ENCODE measurements at places on chromosomes 2 and 18.
A peak's percentile ranks its signal among the peaks of the same experiment; 100 is the strongest.

GRCh38 chr2:113123726-113124125 is 3.7 kb upstream of the IL1RN start:
- no peak for DNase-seq

DNA sequence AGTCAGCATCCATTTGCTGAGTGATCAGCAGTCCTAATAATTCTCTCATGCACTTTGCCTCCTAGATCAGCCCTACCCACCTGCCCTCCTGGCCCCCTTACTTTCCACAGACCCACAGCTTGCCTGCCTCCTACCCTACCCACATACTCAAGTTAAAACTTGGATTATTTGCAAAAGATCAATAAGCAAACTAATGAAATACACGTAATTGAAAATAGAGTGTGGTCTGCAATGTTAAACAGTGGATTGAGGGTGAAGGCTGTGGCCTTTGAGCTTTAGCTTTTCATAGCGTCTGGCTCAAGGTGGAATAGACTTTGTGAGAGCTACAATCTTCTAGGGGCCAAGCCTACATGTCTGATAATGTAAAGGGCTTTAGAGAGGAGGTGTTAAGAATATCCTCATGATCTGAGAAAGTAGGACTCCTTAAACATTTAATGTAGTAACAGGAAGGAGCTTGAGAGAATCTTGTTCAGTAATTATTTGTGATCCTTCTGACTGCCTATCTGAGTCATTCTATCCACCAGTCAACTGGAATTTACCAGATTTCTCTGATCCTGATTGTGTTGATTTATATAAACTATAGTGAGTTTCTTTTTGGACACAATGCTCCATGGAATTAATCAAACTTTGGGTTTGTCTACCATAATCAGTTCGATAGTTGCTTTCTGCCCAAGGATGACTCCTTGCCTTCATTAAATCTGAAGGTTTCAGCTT is 310.0 kb downstream of the HRH4 start:
- DNase-seq, result no peak

DNA sequence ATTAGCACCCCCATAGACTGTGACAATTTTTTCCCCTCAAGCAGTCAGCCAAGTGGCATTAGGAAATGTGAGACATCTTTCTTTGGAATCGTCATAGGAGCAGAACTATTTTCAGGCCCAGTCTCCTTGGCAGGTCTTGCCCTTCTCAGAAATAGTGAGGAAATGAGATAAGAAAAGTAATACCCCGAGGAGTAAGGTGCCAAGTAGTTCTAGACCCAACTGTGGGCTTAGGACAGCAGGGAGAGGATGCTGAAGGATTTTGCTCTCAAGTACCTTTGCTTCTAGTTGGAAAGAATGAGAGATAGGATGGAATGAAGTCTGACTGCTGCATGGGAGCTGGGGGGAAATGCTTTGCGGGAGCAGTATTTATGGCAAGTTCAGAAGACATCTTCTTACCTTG is 31.8 kb downstream of the PRKCE start:
- DNase-seq, result no peak

DNA sequence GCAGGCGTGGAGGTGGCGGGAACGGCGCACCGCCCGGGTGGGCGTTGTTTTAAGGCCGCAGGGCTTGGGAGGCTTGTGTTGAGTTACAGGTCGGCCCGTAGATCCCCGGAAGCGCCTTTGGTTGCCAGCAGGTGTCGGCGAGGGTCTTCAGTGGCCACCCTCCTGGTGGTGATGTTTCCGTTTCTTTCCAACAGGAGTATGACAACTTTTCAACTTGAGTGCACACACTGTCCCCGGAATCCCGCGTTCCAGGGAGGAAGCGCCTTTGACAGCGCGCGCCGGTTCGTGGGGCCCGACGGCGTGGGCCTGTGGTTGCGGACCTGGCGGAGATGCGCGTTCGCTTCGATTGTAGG is 1.0 kb upstream of the HDAC4 start:
- DNase-seq, result no peak

DNA sequence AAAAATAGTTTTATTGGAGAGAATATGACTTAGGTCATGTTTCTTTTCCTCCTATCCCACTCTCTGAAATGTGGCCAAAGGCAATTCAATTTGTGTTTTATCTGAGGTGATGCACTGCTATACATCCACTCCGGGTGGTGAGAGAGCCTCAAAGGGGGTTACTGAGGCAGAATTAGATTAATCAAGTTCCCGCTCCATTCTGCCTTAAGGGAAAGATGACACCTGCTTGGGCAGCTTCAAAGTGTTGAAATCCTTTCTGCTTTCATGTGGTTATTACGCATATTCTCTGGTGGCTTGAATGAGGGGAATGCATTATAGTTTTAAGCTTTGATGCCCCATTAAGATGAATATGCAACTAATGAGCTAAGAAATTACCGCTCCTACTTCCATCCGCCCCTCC is 213.0 kb upstream of the TMEFF2 start:
- DNase-seq, result no peak

GRCh38 chr18:47545613-47546012 is 294.2 kb upstream of the SKOR2 start:
- DNase-seq, result no peak

GRCh38 chr2:53752385-53752784 is 15.2 kb upstream of the CHAC2 start:
- no peak for DNase-seq

GRCh38 chr18:66571845-66572244 is 32.0 kb downstream of the CDH19 start:
- no peak for DNase-seq

DNA sequence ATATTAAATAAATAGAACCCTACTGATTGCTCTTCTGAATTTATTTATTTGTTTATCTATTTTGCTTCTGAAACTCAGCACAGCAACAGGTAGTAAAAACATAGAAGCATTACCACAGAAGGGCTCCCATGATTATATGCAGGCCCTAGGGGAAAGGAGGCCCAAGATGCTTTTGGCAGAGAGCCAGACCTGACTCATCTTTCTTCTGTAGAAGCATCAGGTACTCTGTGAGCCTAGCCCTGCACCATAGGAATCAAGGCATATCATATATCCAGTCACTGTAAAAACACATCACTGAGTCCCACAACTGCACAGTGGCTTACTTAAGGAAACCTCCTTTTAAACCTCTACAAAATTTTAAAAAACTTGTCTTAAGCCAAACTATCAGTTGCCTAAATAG is 1.8 kb downstream of the SCN9A start:
- DNase-seq, result peak; percentile 10

DNA sequence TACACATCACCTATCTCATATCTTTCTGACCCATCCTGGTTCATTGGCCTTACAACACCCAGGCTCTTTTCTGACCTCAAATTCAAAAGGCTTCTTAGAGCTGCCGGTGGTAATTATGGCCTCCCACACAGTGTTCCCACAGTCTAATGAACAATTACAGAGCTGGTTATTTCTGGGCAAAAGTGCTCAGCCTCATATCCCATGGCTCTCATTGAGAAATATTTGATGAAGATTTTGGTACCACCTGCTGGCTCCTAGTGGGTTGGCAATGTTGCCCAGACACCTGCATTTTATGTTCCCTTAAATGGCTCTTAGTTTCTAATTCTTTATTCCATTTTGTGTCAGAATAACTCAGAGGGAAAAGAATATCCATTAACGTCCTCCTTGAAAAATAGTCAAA is 20.1 kb upstream of the SCYGR2 start:
- DNase-seq, result no peak

DNA sequence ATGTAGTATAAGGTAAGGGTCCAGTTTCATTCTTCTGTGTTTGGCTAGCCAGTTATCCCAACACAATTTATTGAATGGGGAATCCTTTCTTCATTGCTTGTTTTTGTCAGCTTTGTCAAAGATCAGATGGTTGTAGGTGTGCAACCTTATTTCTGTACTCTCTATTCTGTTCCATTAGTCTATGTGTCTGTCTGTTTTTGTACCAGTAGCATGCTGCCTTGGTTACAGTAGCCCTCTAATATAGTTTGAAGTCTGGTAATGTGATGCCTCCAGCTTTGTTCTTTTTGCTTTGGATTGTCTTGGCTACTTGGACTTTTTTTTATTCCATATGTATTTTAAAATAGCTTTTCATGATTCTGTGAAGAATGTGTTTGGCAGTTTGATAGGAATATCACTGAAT is 222.1 kb downstream of the XIRP2 start:
- no peak for DNase-seq

DNA sequence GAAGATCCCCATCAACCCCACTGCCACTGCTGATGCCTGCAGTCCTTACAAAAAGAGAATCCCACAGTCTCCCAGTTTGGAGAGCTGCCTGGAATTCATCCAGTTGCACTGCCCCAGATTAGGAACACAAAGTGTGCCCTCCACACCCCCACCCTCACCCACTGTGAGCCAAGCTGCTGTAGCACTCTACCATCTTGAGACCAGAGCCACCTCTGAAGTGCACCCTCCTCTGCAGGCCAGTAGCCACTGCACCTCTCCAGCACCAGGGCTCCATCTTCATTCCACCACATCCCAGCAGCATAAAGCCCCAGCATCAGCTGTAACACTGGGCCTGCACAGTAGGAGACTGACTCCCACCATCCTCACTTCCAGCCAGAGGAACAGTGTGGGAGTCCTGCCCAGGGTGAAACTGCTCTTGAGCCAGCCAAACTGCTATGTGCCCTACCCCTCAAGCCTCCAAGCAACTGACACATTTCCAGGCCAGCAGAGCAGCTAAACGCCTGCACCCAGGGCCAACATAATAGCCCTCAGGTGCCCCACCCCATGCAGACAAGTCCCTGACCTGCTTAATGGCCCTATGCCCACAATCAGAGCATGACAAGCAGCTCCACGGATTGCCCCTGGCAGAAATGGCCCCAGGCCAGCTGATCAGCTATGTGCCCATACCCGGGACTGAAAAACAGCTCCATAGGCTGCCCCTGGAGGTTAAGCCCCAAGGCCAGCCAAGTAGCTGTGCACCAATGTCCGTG is 206.0 kb downstream of the ATAD2B start:
- no peak for DNase-seq

DNA sequence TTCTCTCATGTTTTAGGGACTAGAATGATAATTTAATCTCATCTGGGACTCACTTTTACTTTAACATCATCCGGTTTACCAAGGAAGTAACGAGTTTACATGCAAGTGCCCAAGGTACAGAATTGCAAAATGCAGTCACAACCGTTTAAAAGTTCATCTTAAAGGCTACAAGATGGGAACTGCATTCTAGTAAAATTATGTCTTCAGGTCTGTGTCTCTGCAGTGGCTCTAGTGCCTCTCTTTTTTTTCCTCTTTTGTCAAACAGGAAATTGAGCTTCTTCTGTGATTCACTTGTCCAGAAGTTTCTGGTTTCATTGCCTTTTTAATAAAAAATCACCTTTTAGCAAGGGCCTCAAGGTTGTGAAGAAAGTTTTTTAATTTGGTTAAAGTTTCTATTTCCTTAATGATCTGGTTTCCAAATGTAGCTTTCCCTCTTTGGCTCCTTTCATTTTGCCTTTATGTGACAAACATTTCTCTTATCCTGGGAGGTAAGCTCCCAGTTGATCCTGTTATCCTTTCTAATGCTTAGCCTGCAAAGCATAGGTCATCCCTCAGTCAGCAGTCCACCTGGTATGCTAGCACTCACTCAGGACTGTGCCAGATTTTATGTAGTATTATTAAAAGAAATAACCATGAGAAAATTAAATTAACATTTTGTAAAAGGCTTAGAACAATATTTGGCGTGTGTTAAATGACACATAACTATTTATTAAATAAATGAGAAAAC is 2.4 kb downstream of the GLS start:
- DNase-seq, result no peak

- no peak for DNase-seq
Observed at GRCh38 chr2:191923652-191923997, 76.7 kb upstream of the CAVIN2 start.

- no peak for DNase-seq
Observed at GRCh38 chr2:19654310-19655090, 247.3 kb downstream of the TTC32 start.

All from T-helper 2 cell (primary cell).